ENCODE measurements at places on chromosomes 4 and X.

DNA sequence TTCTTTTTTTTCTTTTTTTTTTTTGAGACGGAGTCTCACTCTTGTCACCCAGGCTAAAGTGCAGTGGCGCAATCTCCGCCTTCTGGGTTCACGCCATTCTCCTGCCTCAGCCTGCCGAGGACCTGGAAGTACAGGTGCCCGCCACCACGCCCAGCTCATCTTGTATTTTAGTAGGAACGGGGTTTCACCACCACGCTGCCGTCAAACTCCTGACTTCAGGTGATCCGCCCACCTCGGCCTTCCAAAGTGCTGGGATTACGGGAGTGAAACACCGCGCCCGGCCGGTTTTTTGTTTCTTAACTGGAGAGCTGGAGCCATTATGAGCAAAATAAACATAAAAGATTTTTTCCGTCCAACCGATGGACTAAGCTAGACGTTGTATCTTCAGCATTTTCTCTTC lies 1.9 kb upstream of the WDR17 start:
- no peak for DNase-seq

DNA sequence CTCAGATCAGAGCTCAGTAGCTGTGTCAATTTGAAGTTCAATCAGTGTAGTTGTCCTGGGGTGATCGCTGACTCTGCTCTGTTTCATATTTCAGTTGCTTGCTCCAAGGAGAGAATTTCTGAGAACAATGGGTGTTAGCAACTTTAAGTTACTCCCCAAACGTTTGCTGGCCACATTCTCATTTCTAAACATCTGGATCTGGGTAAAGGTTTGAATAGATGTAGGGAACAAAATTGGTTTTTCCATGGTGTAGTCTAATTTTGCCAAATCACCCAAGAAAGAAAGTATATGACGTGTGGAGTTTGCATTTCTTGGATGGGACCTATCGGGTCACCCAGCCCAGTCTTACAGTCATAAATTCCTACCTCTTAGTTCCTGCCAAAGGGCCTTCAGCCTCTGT lies 103.7 kb downstream of the AKAP4 start:
- no peak for DNase-seq

DNA sequence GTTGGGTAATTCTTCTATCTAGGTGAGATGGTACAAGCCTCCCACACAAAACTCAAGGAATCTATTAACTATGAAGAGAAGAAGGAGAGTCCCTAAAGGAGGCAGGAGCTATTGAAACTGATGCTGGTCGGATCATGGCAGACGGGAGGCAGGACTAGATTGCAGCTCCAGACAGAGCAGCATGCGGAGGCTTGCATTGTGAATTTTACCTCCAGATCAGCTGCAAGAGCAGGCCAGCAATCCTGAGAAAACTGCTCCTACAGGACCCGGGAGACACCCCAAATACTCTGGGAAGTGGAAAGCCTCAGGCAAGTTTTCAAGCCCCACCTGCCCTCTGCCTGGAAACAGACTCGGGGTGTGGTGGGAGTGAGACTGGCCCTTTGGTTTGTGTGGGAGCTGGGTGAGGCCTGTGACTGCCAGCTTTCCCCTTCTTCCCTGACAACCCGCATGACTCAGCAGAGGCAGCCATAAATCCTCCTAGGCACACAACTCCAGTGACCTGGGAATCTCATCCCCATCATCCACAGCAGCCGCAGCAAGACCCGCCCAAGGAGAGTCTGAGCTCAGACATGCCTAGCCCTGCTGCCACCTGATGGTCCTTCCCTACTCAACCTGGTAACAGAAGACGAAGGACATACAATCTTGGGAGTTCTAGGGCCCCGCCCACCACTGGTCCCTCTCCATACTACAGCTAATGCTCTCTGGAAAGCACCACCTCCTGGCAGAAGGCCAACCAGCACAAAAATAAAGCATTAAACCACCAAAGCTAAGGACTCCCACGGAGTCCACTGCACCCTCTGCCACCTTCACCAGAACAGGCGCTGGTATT lies 30.9 kb downstream of the GATB start:
- no peak for DNase-seq

- no peak for DNase-seq
These were observed 140.0 kb downstream of the DCK start for GRCh38 chr4:71133491-71133890.

DNA sequence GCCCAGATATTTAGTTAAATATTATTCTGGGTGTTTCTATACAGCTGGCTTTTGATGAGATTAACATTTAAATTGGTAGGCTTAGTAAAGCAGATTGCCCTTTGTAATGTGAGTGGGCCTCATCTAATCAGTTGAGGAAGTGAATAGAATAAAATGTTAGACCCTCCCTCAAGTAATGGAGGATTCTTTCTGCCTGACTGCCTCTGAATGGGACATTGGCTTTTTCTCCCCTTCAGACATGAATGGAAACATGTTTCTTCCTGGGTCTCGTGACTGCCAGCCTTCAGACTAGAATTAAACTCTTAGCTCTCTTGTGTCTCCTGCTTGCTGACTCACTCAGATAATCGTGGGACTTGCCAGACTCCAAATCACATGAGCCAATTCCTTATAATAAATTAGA lies 266.7 kb downstream of the INPP4B start:
- DNase-seq: no peak

DNA sequence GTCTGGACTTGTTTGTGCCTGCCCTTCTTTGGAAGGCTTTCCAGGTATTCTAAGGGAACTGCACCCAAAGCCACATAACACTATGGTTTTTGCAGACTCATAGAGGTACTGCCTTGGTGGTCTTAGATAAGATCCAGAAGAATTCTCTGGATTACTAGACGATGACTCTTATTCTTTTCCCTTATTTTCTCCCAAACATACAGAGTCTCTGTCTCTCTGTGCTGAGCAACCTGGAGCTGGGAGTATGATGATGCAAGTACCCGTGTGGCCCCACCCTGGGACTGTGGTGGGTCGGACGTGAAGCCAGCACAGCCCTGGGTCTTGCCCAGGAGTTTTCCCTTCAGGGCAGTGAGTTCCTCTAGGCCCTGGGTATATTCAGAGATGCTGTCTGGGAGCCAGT lies 1342.4 kb upstream of the TENM3 start:
- DNase-seq: no peak

GRCh38 chr4:98930311-98930865 lies 1.5 kb upstream of the EIF4E start:
- DNase-seq: no peak

GRCh38 chr4:161704040-161704439 lies 459.8 kb downstream of the FSTL5 start:
- DNase-seq: no peak

DNA sequence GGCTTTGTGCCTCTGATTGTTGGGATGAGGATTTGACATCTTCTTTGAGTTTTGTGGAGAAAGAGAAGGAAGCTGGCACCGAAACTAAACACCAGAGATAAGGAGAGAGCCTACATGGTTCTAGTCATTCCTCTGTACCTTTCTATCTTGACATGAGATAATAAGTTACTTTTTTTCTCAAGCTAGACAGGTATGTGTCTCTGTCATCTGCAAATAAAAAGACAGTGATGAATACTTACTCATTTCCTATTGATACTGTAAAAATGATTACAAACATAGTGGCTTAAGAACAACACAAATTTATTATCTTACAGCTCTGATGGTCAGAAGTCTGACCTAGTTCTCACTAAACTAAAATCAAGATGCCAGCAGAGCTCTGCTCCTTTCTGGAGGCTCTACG lies 1391.2 kb downstream of the STIM2 start:
- no peak for DNase-seq

- DNase-seq: no peak
These were observed 30.8 kb downstream of the CEP135 start for GRCh38 chr4:55979562-55979961.

- DNase-seq: no peak
These were observed 5.7 kb downstream of the AFM start for GRCh38 chr4:73487233-73487632.

DNA sequence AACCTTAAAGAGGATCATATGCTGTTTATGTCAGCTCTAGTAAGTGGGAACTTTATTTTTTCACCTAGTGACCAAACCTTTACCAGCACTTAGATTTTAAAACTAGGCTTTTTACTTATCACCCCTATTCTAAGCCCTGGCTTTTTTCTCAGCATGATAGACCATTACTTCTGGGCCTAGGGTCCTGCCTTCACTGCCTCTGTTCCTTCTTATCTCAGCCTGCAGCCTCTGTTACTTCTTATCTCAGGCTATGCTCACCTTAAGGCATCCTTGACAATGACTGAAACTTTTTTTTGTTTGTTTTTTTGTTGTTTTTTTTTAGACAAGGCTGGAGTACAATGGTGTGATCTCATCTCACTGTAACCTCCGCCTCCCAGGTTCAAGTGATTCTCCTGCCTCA lies 59.6 kb downstream of the TMEM154 start:
- no peak for DNase-seq

GRCh38 chr4:77110730-77111129 lies 34.9 kb upstream of the CCNI start:
- DNase-seq: no peak

DNA sequence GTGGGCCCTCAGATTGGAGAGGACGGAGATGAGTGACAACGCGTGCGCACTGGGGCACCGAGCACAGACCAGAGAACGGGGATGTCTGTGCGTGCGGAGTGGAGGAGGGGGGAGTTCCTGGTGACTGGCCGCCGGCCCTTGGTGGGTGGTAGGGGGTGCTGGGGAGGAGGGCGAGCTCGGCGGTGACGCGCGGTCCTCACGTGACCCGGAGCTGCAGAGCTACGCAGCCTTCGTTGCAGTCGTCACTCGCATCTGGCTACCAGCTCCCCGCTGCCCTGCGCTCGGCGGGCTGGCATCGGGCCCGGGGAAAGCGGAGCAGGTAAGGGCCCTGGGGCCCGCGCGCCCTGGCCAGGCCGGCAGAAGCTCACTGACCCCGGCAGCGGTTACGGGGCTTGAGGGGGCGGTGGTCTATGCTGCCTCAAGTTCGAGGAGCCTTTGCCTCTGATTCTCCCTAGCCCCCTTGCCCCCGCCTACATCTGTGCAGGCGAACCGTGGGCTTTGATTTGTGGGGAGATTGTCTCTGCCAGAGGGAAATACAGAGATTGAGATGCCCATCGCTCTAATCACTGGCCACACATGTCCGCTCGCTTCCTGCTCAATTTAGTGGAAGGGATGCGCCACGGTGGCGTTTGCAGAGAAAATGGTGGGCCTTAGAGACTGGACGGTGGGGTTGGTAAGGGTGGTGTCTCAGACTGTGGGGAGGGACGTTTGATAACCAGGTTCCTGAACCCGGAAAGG lies at the start of gene ARMCX4:
Gene ARMCX4 (plus strand): TSS at position 245 of the 738 bp plus-strand sequence. CDS start 3,134 bp downstream, outside the sequence.
- peak; percentile 48 for DNase-seq

DNA sequence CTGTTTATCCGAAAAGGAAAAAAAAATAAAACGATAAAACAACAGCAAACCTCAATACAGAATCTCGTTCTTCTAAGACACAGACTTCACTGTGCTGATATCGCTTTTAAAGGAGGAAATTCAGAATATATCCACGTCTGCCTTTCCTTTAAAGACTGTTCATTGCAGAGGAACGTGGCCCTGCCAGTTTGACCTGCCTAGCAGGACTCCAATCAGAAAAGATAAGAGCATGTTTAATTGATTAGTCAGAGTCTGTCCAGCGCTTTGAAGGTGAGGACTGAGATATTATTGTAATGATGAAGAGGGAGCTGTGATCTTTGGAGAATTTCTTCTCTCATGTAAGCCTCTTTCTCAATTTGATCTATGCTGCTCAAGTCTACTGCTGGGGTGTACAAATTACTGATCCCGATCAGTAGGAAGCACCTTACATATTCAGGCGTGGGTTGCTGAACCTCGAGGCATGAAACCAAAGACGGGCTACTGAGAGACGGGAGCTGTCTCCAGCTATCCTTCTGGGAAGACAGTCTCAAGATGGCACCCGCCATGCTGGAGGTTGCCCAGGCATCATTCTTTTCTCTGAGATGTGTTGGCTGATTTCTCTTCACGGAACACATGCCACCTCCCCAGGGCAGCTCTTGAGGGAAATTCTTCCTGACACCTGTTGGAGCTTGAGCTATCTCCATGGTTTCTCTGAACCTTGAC lies 146.1 kb downstream of the SHOX start:
- DNase-seq: no peak

- no peak for DNase-seq
These were observed 575.8 kb downstream of the PACRGL start for GRCh38 chr4:21276046-21276445.

- peak; percentile 28 for DNase-seq
These were observed 102.6 kb upstream of the PRKX start for GRCh38 chrX:3815896-3816664.

DNA sequence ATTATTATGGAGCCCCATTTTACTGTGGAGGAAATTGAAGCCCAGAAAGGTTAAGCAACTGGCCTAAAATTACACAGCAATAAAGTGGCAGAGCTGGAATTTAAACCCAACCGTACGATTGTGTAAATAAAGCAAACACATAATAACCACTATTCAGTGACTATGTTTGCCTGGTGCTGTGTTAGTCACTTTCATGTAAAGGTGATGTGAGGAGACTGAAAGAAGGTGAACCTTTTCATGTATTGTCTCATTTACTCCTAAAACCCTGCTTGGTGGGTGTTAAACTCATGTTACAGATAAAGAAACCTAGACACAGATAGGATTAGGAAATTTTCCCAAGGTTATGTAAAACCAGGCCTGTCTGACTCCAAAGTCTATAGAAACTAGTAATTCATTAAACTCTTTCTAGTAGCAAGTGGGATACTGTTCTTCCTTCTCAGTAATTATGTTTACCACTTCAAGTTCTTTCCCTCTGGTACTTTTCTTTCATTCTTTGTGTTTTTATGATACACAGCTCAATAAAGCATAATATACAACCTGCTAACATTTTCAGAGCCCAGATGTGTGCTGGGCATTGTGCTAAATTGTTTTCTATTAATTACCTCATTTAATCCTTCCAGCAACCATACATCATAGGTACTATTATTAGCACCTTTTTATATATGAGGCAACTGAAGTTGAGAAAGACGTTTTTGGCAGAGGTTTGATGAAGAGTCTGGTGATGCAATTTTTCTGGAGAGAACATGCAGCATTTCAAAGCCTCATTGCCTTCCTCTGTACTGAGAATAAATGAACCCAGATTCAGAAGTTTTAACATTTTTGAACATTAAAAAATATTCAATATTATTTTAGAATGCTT lies 202.7 kb downstream of the SPRY1 start:
- DNase-seq: no peak

DNA sequence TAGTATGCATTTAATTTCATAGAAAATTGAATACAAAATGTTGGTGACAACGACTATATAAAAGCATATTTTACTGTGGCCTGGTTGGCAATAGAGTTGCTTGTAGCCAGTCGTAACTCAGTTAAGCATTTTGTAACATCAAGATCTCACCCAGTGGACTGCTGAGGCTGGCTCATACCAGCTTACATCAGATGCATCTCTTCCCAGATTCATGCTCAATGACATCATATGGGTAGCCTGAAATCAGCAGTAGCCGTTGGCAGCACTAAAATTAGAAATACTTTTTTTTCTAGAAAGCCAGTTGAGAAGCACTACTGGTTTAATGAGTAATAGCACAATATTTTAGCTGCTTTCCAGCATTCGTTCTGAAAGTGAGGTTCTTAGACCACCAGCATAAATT lies 341.2 kb downstream of the TECRL start:
- no peak for DNase-seq

DNA sequence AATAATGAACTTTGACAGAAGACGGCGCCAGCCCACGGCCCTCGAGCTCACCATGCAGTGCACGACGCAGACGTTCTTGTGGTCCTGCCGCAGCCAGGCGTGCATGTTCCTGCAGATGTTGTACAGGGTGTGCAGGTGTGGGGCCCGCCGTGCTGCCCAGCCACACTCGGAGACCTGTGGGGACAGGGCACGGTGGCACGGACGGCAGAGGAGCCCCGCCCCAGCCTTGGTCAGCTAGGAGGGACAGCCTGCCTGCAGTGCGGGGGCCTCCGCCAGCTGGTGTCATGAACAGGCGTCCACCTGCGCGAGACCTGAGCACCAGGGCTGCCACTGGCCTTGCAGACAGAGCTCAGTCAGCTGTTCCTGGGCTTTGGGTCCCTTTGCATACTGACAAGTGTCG lies 49.5 kb downstream of the GAK start:
- DNase-seq: no peak
